Left lung (tissue), 14 donors: ENCODE measurements at places on chromosomes 3 and 15. TPM values are rescaled to one million over a fixed set of nuclear protein-coding genes. Genes with fewer than 3 reads are reported as not detected.

The RMDN3 gene
- total RNA-seq, result 60.4 TPM

The CCR8 gene
- total RNA-seq, result not detected

The IL5RA gene
- total RNA-seq, result 2.5 TPM

- no peaks in the 10 kb centered on the region for H3K36me3 ChIP-seq
- H3K27ac ChIP-seq, result peak overlapping the region; percentile 87
- no peak for DNase-seq
- H3K4me3 ChIP-seq, result peak overlapping the region; percentile 89
- peaks cover 32% of the 10 kb centered on the region for H3K4me1 ChIP-seq
Measured at GRCh38 chr15:76905855-76906254, 715 bp upstream of the SCAPER start.

The LRRC2 gene
- total RNA-seq, result 0.47 TPM

DNA sequence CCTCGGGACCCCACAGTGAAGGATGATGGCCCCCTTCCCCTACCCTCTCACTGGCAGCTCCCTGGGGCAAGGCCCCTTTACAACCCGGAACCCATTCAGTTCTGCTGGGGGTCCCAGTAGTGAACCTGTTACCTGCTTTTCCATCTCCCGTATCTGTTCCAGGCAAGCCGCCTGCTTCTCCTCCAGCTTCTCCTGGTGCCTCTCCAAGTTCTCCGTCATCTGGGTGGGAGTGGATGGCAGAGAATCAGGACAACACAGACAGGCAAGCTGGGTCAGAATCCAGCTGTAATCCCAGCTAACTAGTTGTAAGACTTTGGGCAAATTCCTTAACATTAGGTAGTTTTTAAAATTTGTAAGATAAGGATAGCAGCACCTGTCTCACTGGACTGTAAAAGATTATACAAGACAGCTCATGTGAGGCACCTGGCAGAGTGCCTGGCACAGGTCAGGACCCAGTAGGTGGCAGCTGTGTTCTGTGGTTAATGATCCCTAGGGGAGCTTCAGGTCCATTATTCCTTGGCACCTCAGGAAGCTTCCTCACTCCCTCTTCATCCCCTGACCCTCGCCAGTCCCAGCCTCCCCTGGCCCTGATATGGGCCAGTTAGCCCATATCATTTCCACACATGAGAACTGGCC lies 6.4 kb upstream of the ANKRD63 start:
- peaks cover 25% of the 10 kb centered on the region for H3K4me1 ChIP-seq
- no peak overlapping the region for H3K27ac ChIP-seq
- H3K4me3 ChIP-seq, result no peak overlapping the region
- H3K36me3 ChIP-seq, result no peaks in the 10 kb centered on the region
- no peak for DNase-seq

DNA sequence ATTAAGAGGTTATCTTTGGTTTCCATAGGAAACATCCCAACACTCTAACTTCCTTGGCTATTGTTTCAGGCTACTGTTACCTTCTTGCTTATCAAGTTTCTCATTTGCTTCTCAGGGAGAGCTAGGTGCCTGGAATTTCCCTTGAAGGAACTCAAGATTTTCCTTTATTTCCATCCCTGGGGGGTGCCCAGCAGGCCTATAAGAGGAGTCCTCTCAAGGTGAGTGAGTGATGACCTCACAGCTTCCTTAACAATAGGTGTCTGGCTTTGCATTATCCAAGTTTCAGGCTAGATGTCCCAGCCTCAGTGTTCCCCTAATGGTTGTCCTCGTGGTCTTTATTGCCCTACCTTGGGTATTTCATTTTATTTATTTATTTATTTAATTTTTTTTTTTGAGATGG lies 12.1 kb upstream of the CTSH start:
- H3K27ac ChIP-seq, result no peak overlapping the region
- no peak for DNase-seq
- peaks cover 5% of the 10 kb centered on the region for H3K4me1 ChIP-seq
- H3K4me3 ChIP-seq, result no peak overlapping the region
